ENCODE measurements at places on chromosomes 2 and 18.

DNA sequence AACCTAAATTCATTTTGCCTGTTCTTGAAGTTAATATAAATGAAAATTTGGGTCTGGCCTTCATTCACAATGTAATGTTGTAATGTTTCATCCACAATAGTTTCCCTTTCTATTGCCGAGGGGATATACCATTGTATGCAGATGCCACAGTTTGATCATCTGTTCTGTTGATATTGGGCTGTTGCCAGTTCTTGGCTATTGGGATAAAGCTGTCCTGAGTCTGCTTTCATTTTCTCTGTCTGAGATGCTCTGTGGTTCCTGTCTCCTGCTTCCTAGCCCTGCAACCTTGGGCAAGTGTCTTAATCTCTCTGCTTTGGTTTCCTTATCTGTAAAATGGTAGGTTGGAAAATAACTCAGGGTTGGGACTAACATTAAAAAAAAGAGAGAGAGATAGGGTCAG is 25.2 kb downstream of the B3GNT2 start:
- no peak for DNase-seq
- H3K4me3 ChIP-seq: no peak overlapping the region
- H3K4me1 ChIP-seq: peaks cover under 1% of the 10 kb centered on the region
- no peaks in the 10 kb centered on the region for H3K27me3 ChIP-seq

GRCh38 chr18:3329471-3329870 is 67.5 kb downstream of the MYL12B start:
- H3K27me3 ChIP-seq: no peaks in the 10 kb centered on the region
- no peak overlapping the region for H3K27ac ChIP-seq
- H3K4me1 ChIP-seq: no peaks in the 10 kb centered on the region
- DNase-seq: no peak
- H3K4me3 ChIP-seq: no peak overlapping the region
- no peaks in the 10 kb centered on the region for H3K36me3 ChIP-seq

- H3K4me1 ChIP-seq: no peaks in the 10 kb centered on the region
- H3K27ac ChIP-seq: no peak overlapping the region
- no peaks in the 10 kb centered on the region for H3K36me3 ChIP-seq
- peak; percentile 11 for DNase-seq
- no peak overlapping the region for H3K4me3 ChIP-seq
Measured at GRCh38 chr2:240494194-240494793, 58.8 kb downstream of the GPC1 start.

- DNase-seq: no peak
- no peaks in the 10 kb centered on the region for H3K4me1 ChIP-seq
- no peaks in the 10 kb centered on the region for H3K27me3 ChIP-seq
- no peak overlapping the region for H3K4me3 ChIP-seq
- H3K36me3 ChIP-seq: no peaks in the 10 kb centered on the region
Measured at GRCh38 chr2:191802180-191802579, 44.7 kb downstream of the CAVIN2 start.

DNA sequence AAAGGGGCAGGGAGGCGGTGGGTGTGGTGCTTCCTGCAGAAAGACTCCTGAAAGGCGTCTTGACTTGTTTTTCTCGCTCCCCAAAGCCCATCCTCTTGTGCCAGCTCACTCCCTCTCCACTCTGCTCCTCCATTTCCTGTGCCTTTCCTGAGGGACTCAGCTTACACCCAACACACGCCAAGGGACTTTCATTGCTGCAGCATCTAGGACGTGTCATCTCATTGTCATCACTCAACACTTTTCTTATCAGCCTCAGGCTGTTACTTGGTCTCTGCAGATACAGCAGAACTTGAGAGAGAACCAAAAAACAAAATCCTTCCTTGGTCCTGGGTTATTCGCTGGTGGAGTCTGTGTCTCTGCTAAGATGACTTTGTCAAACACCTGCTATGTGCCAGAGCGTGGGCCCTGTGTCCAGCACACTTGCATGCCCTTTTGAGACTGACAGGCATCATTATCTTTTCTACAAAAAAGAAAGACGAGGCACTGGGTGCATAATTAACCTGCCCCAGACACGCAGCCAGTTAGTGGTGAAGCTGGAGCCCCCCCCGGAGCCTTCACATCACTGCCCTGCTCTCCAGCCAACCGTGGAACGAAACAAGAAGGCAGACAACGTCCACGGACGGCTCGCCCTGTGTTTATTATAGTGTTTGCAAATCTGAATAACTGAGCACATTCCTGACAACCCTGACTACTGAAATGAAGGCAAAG is 261.7 kb upstream of the HDAC4 start:
- no peak overlapping the region for H3K4me3 ChIP-seq
- H3K4me1 ChIP-seq: no peaks in the 10 kb centered on the region
- no peak overlapping the region for H3K27ac ChIP-seq
- peaks cover 43% of the 10 kb centered on the region for H3K27me3 ChIP-seq

Measured in breast epithelium (tissue), 4 donors.